ENCODE measurements at places on chromosomes 1 and 21.

DNA sequence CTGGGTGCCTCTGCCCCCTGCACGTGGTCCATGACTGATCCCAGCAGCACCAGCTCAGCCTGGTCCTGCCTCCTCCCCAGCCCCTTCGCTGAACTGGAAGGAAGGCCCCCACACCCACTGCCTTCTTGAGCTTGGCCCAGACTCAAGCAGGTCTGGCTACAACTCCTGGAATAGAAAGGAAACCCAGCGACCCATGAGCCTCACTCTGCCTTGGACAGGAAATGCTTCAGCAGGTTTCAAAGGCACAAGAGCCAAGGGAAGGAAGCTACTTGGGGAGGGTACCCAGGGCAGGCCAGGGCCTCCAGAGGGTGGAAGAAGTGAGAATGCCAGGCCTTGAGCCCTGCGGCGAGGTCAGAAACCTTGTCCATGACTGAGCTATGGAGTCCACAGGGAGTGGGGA, 35.9 kb upstream of the RD3 start:
- DNase-seq = no peak

- DNase-seq = no peak
These were observed 7.8 kb upstream of the CD46 start for GRCh38 chr1:207744000-207744534.

DNA sequence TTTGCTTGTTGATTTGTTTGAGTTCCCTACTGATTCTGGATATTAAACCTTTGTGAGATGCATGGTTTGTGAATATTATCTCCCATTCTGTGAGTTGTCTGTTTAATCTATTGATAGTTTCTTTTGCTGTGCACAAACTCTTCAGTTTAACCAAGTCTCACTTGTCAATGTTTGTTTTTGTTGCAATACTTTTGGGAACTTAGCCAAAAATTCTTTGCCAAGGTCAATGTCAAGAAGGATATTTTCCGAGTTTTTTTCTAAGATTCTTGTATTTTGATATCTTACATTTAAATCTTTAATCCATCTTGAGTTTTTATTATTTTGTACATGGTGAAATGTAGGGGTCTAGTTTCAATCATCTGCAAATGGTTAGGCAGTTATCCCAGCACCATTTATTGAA, 1230.7 kb upstream of the NCAM2 start:
- DNase-seq = no peak

DNA sequence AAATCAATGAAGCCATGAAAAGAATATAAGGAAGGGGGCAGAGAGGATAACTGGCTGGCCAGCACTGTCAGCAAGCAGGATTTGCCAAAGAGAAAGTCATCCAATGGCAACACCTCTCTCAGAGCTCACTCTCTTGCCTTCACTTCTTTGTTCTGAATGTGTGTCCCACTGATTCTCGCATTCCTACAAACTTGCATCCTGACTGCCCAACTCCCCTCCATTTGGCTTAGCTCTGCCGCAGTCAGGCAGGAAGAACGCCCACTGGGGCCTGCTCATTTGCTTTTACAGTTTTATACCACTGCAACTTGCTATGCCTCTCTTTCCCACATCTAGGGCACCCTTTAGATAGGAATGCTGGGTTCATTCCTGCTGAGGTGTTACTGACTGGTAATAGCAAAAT, 364.2 kb upstream of the ST6GALNAC5 start:
- DNase-seq = no peak

All from NCI-H1436 (cell line).